ENCODE measurements at places on chromosomes 11 and 22.

DNA sequence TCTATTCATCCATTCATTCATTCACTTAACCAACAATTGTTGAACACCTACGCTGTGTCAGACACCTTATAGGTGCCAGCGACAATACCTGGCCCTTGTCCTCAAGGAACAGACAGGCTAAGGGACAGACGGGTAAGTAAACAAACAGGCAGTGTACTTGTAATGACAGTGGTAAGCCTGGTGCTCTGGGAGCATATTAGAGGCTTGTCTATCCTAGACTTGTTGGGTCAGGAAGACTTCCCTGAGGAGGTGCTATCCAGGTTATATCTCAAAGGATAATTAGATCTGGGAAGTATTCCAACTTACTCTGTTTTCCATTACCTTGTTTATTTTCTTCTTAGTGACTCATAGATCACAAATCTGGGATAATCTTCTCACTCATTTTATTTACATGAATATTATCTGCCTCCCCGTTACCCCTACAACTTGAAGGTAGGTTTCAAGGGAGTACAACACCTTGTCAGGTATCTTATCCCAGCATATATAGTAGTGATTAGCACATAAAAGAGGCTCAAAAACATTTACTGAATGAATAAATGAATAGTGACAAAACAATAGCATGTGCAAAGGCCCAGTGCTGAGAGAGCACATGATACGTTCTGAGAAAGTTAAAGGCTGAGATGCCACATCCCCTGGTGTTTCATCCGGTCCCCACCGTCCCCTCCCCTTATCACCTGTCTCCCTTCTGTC, 75.3 kb upstream of the NCAM1 start:
- DNase-seq = no peak

GRCh38 chr11:10413268-10413667, 41.8 kb upstream of the AMPD3 start:
- DNase-seq = peak; percentile 32

DNA sequence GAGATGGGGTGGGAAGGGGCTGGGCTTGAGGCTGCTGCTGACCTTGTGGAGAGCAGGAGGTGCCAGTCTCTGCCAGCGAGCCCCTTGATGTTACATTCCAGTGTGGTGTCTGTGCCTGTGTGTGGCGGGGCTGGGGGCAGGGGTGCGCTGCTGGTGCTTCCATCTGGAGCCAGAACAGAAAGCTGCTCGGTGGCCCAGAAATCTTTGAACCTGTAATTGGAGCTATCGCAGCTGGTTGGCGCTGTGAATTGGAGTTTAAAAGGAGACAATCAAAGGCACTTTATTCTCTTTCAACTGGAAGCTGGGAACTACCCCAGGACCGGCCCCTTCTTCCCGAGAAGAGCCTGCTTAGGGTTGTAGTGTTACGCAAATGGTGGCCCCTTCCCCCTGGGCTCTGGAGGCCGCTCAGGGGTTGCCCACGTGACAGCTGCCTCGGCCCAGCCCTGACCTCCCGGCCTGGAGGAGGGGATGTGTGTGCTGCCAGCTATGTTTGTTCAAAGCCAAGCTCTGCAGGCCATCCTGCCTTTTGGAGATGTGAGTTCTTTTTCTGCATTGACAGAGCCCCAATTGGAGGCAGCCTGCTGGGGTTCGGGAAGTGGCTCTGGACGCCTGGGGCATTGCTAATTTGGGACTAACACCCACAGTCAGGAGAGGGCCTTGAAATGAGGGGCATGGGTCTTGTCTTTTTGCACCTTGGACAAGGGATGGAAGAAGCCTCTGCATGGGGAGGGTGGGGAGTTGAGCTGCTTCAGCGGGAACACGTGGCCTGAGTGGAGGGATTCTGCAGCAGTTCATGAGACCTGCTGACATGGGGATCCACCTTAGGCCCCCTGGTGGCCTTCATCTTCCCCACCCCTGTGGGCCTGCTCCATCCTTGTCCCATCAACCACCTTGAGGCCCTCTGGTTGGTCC, 14.0 kb upstream of the ARSA start:
- DNase-seq = no peak

DNA sequence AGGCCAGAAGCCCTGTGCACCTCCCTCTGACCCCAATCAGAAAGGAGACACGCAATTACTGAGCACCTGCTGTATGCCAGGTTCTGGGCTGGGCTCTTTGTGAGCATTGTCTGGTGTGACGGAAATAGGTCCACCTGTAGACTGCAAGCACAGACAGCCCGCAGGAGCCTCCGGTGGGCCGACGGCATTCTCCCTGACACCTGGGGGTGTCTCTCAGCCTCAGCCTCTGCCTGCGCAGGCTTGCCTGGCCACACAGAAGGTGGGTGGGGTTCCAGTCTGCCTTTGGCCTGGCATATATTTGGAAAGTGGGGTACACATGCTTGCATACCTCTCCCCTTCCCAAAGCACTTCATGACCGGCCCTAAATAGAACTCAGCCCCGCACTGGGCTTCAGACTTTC, 129.3 kb downstream of the BUD13 start:
- no peak for DNase-seq

GRCh38 chr11:19283991-19284390, 43.2 kb upstream of the E2F8 start:
- DNase-seq = no peak

- no peak for DNase-seq
Observed at GRCh38 chr11:120135838-120136237, 2.1 kb downstream of the TRIM29 start.

DNA sequence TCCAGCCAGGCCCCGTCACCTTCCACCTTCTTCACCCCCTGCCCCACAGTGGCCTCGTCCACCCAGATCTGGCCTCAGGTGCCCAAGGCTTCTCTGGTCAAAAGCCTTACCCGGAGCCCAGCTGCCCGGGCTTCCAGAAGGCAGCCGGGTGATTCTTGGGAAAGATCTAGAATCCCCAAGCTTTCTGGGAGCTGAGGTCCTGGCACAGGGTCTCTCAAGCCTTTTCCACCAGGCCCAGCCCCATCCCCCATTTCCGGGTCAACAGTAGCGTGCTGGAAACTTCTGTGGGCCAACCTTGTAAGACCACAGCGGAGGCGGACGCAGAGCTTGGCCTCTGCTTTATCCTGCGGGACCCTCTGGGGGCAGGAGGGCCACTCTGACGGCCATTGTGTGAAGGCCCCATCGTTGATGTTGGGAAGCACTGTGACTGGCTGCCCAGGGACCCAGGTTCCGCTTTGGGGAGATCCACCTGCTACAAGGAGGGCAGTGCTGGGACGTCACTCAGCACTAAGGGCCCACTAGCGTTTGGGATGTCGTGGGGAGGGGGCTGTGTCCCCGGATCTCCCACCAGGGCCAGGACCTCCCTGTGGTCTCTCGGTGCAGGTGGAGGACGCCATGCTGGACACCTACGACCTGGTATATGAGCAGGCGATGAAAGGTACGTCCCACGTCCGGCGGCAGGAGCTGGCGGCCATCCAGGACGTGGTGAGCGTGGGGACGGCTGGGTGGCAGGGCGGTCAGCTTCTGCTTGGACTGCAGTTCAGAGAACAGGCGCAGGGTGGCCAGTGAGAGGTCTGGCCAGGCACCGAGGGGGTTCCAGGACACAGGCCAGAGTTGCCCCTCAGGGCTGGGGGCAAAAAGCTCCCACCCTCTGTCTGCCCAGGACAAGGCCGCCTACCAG, 11.5 kb downstream of the TSPAN32 start:
- no peak for DNase-seq

DNA sequence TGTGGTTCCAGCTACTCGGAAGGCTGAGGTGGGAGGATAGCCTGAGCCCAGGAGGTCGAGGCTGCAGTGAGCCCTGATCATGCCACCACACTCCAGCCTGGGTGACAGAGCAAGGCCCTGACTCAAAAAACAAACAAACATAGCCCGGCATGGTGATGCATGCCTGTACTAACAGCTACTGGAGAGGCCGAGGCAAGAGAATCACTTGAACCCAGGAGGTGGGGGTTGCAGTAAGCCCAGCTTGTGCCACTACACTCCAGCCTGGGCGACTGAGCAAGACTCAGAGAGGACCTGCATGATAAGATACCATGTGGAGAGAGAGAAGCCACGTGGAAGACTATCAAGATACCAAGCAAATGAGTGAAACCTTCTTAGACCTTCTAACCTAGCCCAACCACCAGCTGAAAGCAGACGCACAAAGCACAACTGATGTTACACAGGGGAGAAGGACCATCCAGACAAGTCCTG, 36.1 kb downstream of the AMBRA1 start:
- DNase-seq = peak; percentile 76

DNA sequence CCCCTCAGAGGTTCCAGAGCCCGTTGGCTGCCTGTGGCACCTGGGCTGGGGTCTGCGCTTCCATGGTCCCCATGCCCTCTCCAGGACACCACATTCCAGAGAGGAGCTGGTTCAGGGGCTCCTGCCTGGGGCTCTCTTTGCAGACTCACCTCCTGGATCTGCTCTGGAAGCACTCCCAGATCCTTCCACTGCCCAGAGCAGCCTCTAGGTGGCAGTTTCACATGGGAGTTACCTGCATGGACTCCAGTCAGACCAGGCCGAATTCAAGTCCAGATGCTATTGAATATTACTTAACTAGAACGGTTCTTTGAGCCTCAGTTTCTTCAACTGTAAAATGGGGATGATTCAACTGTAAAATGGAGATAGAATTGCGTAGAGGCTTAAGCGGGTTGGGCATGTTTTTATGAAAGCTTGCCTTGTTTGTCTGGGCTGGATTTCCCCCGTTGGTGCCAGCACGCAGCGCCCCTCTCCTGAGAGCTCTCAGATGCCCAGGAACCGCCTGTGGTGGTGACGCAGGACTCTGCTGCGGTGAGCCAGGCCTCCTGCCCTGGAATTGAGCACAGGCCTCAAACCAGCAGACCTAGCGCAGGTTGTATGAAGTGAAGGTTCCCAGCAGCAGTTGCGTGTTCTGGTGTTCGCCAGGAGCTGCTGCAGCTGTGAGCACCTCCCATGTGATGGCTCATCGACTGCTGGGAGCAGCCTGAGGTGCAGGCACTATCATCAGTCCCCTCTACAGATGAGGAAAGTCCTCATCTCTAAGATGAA, 44.2 kb downstream of the LMO1 start:
- DNase-seq = peak; percentile 54

DNA sequence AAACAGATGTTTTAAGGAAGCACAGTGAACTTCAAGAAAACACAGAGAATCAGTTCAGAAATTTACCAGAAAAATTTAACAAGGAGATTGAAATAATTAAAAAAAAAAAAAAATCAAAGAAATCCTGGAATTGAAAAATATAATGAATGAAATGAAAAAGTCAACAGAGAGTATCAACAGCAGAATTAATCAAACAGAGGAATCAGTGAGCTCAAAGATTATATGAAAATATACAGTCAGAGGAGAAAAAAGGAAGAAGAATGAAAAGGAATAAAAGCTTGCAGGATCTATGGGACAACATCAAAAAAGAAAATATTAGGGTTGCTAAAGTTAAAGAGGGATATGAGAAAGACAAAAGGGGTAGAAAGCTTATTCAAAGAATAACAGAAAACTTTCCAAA, 82.3 kb downstream of the XRRA1 start:
- no peak for DNase-seq

GRCh38 chr11:11107076-11107723, 245.8 kb downstream of the CSNK2A3 start:
- no peak for DNase-seq

GRCh38 chr22:36252754-36253522, at the start of gene APOL1:
TSS of gene APOL1 (plus strand) at chr22:36253133. CDS start at chr22:36254956, 1,823 bp downstream.
- DNase-seq = no peak

GRCh38 chr11:108967571-108967970, 302.7 kb downstream of the DDX10 start:
- DNase-seq = no peak
